Lung microvascular endothelial cell (primary cell): ENCODE measurements at places on chromosomes 7 and 10. TPM values are rescaled to one million over a fixed set of nuclear protein-coding genes. Genes with fewer than 3 reads are reported as not detected.

The COL1A2 gene
- total RNA-seq, result 9.8 and 13.3 TPM in 2 replicates

The MBL2 gene
- not detected in 2 replicates for total RNA-seq

The SLC26A5 gene
- 0.22 and 1.4 TPM in 2 replicates for total RNA-seq

The MYL10 gene
- total RNA-seq, result not detected in 2 replicates

The HTRA1 gene
- total RNA-seq, result 42.7 and 125 TPM in 2 replicates

The CD36 gene
- 157 and 291 TPM in 2 replicates for total RNA-seq

The ZPBP gene
- total RNA-seq, result not detected in 2 replicates

The TMEM236 gene
- total RNA-seq, result 0.65 and 0.79 TPM in 2 replicates

The GIMAP6 gene
- 159 and 175 TPM in 2 replicates for total RNA-seq

The NKX2-3 gene
- total RNA-seq, result not detected in 2 replicates

The PIP gene
- not detected in 2 replicates for total RNA-seq

The UCMA gene
- total RNA-seq, result not detected in 2 replicates

The MYO1G gene
- under 0.01 TPM in 2 replicates for total RNA-seq

The TRIM50 gene
- total RNA-seq, result not detected in 2 replicates

The FAM25C gene
- total RNA-seq, result not detected in 2 replicates

The CYTH3 gene
- total RNA-seq, result 8.9 and 11.1 TPM in 2 replicates

The NPC1L1 gene
- total RNA-seq, result not detected in 2 replicates

The DENND11 gene
- 59.1 and 69.2 TPM in 2 replicates for total RNA-seq

The SPRN gene
- under 0.01 TPM in 1 of 2 replicates, not detected in the other for total RNA-seq

The CLCN1 gene
- total RNA-seq, result not detected in 2 replicates

The RPEL1 gene
- under 0.01 and 0.20 TPM in 2 replicates for total RNA-seq

The STAG3 gene
- total RNA-seq, result 0.20 and 0.22 TPM in 2 replicates
